ENCODE measurements at places on chromosomes 1 and 21.

GRCh38 chr1:153430166-153430553, 13.8 kb downstream of the S100A7A start:
- no peak for DNase-seq

GRCh38 chr1:93124556-93125355, 45.7 kb downstream of the MTF2 start:
- DNase-seq = no peak

- DNase-seq = no peak
Observed at GRCh38 chr1:221888218-221888617, 146.3 kb upstream of the DUSP10 start.

GRCh38 chr1:222028116-222028515, 286.2 kb upstream of the DUSP10 start:
- no peak for DNase-seq

DNA sequence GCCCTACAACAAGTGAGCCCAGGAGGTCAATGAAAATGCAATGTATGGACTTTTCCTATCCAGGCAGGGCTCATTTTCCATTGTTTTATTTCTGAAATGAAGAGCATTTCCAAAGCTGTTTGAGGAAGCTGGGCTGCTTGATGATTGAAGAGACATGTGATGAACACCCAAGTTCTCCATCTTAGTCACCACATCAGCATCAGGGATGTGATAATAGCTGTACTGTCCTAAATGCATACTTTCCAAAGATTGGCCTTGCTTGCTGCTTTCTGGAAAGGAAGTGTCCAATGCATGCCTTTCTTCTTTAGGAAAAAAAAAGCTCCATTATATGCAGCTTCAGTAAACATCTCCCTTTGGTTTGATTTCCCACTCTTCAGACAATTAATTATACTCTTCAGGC, 425.9 kb upstream of the RUNX1 start:
- DNase-seq = no peak
